ENCODE measurements at places on chromosomes 3 and 15.
A peak's percentile ranks its signal among the peaks of the same experiment; 100 is the strongest.

DNA sequence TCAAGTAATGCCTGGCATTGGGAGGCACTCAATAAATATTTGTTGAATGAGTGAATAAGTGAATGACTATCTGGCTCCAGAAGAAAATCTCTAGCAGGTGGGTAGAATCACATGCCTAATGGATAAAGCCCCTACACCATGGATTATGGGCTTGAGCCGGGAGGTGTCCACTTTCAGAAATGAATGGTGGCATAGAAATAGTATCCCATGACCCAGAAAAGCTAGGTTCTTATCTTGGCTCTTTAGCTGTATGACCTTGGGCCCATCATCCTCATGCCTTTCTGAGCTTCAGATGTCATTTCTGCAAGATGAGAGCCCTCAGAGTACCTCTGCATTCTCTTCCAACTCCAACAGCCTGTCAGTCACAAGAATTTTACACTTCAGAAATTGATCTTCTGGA, 37.3 kb upstream of the TNIK start:
- no peak for DNase-seq

GRCh38 chr3:24168977-24169376, 223.9 kb downstream of the NR1D2 start:
- no peak for DNase-seq

- no peak for DNase-seq
Observed at GRCh38 chr3:66463730-66464511, 36.9 kb downstream of the LRIG1 start.

GRCh38 chr3:14324224-14324944, 78.0 kb upstream of the SLC6A6 start:
- DNase-seq = no peak

GRCh38 chr15:39204031-39204430, 376.8 kb upstream of the THBS1 start:
- no peak for DNase-seq

DNA sequence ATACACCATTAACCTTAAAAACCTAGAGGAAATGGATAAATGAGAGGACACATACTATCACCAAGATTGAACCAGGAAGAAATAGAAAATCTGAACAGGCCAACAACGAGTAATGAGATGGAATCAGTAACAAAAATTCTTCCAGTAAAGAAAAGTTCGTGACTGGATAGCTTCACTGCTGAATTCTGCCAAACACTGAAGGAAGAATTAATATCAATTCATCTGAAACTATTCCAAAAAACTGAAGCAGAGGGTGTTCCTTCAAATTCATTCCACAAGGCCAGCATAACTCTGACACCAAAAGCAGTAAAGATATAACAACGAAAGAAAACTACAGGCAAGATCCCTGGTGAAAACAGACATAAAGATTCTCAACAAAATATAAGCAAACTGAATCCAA, 195.8 kb upstream of the GPR149 start:
- no peak for DNase-seq

- DNase-seq = no peak
Observed at GRCh38 chr3:36546226-36546625, 165.9 kb downstream of the STAC start.

GRCh38 chr15:71679223-71679792, 131.0 kb upstream of the NR2E3 start:
- no peak for DNase-seq

DNA sequence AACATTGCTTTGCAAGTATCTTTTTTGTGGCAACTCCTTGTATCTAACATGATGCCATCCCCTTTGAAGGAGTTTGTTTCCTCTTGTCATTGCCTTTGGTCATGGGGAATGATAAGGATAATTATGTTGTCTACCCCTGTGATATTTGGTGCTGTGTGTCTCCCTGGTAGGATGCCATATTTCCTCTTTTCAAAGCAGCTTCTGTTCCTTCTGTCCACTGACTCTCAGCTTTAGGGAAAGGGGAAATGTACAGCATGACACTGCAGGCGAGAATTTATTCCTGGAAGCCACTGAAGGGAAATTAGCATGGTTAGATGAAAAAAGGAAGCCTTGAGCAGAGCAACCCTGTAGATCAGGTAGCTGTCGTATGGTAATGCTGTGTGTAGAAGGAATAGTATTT, 576.7 kb downstream of the CADM2 start:
- DNase-seq = no peak

GRCh38 chr3:31980530-31981205, 394 bp downstream of the OSBPL10 start:
- DNase-seq = no peak

DNA sequence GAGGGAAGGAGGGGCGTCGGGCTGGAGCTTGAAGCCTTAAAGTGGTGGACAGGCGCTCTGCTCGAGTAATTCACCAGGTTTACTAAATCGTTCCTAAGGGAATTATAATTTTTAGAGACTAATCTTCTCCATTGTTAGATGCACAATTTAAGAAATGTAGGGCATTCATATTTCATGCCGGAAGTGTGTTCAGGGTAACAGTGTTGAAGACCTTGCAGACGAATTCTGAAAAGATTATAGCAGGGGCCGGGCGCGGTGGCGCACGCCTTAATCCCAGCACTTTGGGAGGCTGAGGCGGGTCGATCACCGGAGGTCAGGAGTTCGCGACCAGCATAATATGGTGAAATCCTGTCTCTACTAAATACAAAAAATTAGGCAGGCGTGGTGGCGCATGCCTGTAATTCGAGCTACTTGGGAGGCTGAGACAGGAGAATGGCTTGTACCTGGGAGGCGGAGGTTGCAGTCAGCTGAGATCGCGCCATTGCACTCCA, 365 bp upstream of the GTF2A2 start:
- no peak for DNase-seq

DNA sequence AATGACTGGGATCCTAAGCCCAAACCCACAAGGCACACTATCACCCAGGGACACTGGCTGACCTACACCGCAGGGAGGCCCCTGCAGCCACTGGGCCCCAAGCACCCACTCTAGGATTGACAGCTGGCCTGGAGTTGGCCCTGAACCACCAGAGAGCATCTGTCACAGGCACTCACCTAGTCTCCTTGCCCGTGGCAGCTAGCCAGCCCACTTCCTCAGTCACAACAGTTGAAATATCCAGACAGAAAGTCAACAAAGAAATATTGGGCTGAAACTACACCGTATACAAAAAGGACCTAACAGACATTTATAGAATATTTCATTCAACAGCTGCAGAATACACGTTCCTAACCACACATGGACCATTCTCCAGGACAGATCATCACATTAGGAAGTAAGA, 5.2 kb upstream of the SPINK8 start:
- no peak for DNase-seq

GRCh38 chr15:66504563-66505429, at the start of the genes RPL4 and ZWILCH:
Gene RPL4, minus strand, starts transcription at chr15:66504855. Its CDS starts 65 bp downstream, at chr15:66504790.
Gene ZWILCH, plus strand, starts transcription at chr15:66505326. Its CDS starts 13 bp downstream, at chr15:66505339.
- peak; percentile 30 for DNase-seq

DNA sequence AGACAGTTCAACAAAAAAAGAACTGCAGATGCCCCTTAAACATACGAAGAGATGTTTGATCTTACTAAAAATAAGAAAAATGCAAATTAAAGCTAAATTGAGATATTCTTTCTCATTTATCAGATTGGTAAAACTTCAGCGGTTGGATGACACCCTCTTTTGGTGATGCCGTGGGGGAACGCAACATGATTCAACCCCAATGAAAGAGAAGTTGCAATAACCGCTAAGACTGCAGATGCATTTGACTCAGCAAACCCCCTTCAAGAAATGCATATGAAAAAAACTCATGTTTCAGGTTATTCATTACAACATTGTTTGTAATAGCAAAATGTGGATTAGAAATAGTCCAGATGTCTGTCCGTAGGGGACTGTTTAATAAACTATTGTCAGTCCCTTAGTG, 3.6 kb downstream of the KLHL6 start:
- DNase-seq = no peak

- DNase-seq = peak; percentile 31
Observed at GRCh38 chr3:123960781-123961507, at the start of gene CCDC14. Gene CCDC14, minus strand, starts transcription at chr3:123961229. Its CDS starts 56 bp downstream, at chr3:123961173.

GRCh38 chr3:150913133-150913922, 8.1 kb upstream of the MINDY4B start:
- DNase-seq = no peak

- DNase-seq = no peak
Observed at GRCh38 chr3:108127301-108127988, 36.6 kb upstream of the CD47 start.
